ENCODE measurements at places on chromosomes 1 and 21. TPM values are rescaled to one million over a fixed set of nuclear protein-coding genes. Genes with fewer than 3 reads are reported as not detected.

DNA sequence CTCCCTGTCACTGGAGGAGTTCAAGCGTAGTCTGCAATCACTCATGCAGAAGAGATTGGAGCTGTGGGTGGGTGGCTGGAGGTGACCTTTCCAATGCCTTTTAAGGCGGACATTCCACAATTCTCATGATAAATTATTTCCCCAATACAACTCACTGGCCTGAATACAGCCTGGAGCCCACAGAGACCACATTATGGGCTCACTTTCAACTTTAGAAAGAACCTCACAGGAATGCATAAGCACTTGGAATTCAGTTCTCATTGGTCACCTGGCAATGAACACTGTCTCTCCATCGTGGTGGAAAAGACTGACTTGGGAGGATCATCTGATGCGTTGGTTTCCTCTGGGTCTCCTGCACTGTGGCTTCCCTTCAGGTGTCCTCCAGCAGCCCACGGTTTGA lies 151.8 kb upstream of the KCND3 start:
- H3K27ac ChIP-seq, result no peak overlapping the region
- no peaks in the 10 kb centered on the region for H3K36me3 ChIP-seq
- no peak overlapping the region for H3K4me3 ChIP-seq

The C1orf105 gene
- not detected for total RNA-seq

- no peak overlapping the region for H3K4me3 ChIP-seq
- DNase-seq, result no peak
- no peaks in the 10 kb centered on the region for H3K4me1 ChIP-seq
These were observed 272.9 kb upstream of the TMEM51 start for GRCh38 chr1:14880456-14881316.

GRCh38 chr1:197304638-197305200 lies 36.7 kb downstream of the CRB1 start:
- no peak overlapping the region for H3K27ac ChIP-seq
- H3K36me3 ChIP-seq, result no peaks in the 10 kb centered on the region
- H3K4me1 ChIP-seq, result peaks cover 26% of the 10 kb centered on the region
- H3K27me3 ChIP-seq, result no peaks in the 10 kb centered on the region
- no peak for DNase-seq

DNA sequence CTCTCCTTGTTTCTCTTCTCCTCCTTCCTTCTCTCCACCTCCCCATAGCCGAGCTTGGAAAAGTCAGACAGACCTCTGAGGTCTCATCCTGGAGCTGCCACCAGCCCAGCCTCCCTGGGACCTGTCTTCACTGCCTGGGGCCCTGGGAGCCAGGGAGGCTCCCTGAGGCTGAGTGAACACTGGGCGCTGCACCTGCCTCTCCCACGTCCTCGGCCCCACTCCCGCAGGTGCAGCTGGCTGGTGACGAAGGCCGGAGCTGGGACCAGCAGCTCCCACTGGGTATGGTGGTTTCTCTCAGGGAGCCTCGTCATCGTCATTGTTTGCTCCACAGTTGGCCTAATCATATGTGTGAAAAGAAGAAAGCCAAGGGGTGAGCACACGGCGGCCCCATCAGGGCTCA lies 5.3 kb downstream of the TNFRSF14 start:
- peaks cover 20% of the 10 kb centered on the region for H3K4me1 ChIP-seq
- no peak overlapping the region for H3K27ac ChIP-seq
- no peak overlapping the region for H3K4me3 ChIP-seq
- peaks cover 20% of the 10 kb centered on the region for H3K36me3 ChIP-seq
- H3K27me3 ChIP-seq, result no peaks in the 10 kb centered on the region

The PCP4 gene
- total RNA-seq, result not detected

DNA sequence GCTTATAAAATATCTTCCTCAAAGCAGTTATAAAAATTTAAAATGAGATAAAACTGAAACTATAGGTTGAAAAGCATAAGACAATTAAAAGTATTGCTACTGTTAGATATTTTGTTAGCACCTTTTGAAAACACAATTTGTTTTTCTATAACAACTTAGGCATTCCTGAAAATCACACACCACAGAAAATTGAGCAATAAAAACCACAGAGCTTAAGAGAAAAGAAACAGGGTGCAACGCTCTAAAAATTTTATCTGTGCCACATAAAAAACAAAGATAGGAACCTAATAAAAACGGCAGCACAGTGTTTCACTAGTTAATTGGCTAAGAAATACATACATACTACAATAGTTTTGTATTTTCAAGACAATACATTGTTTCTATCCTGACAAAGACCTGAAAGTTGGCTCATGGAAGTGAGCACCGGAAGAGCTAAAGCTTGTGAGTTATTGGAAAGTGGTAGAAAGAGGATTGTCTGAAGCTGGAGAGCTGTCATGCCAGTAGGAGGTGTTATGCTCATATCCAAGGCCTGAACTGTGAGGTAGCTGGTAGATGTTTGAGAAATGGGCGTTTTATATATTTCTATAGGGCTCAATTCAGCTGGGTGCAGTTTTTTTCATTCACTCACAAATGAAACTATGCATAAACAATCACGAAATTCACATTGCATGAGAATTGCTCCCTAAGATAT lies 45.8 kb downstream of the RGS7 start:
- H3K36me3 ChIP-seq, result no peaks in the 10 kb centered on the region
- H3K4me3 ChIP-seq, result no peak overlapping the region
- H3K27me3 ChIP-seq, result no peaks in the 10 kb centered on the region
- DNase-seq, result no peak

- peaks cover 14% of the 10 kb centered on the region for H3K27me3 ChIP-seq
- H3K4me1 ChIP-seq, result no peaks in the 10 kb centered on the region
- no peak overlapping the region for H3K27ac ChIP-seq
- no peaks in the 10 kb centered on the region for H3K36me3 ChIP-seq
- DNase-seq, result no peak
- no peak overlapping the region for H3K4me3 ChIP-seq
These were observed 243.4 kb downstream of the ADGRL2 start for GRCh38 chr1:82044111-82044510.

The B3GALT5 gene
- total RNA-seq, result 48.2 TPM

The RYR2 gene
- 0.32 TPM for total RNA-seq

GRCh38 chr1:243354511-243355153 lies 98.8 kb downstream of the SDCCAG8 start:
- no peak for DNase-seq
- no peaks in the 10 kb centered on the region for H3K27me3 ChIP-seq
- no peak overlapping the region for H3K27ac ChIP-seq
- no peak overlapping the region for H3K4me3 ChIP-seq
- no peaks in the 10 kb centered on the region for H3K4me1 ChIP-seq
- peaks cover 9% of the 10 kb centered on the region for H3K36me3 ChIP-seq

DNA sequence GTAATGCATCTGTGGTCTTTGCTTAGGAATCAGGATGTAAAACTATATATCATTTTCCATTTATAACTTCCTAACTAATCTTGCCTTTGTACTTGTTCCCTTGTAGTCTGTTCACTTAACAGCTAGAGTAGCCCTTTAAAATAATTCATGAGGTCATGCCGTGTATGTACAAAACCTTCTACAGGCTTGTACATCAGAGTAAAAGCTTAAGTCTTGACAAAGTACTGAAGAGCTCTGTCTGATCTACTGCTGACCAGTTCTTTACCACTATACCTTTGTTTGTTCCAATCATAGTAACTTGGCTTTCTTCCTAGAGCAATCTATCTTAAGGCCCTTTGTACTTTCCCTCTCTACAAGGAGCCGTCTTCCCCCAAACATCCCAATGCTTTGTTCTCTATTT lies 90.7 kb upstream of the KIAA1614 start:
- DNase-seq, result no peak
- no peaks in the 10 kb centered on the region for H3K36me3 ChIP-seq
- no peaks in the 10 kb centered on the region for H3K27me3 ChIP-seq
- no peak overlapping the region for H3K27ac ChIP-seq
- no peak overlapping the region for H3K4me3 ChIP-seq

- no peaks in the 10 kb centered on the region for H3K36me3 ChIP-seq
- peaks cover 8% of the 10 kb centered on the region for H3K4me1 ChIP-seq
- H3K27me3 ChIP-seq, result peaks cover 11% of the 10 kb centered on the region
- H3K4me3 ChIP-seq, result no peak overlapping the region
- no peak for DNase-seq
These were observed 73.9 kb downstream of the GLUL start for GRCh38 chr1:182317611-182318161.

The SEMA4A gene
- 6.9 TPM for total RNA-seq

The OR2T35 gene
- not detected for total RNA-seq

DNA sequence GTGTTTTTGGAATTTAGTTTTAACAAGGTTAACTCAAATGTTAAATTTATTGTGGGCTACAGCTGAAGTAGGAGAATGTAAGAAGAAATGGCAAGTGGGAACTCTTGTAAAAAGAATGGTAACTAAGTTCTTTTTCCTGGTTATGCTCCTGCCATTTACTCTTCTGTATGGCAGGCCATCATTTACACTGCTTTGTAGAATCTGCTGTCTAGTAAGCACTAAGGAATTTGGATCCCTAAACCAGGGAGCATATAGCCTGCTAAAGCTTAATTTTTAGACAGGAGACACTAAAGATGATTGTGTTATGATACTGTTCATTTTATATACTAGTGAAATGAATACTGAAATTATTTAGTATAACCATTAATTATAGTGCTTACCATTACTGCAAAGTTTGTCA lies 85.3 kb downstream of the CAMTA1 start:
- H3K4me1 ChIP-seq, result peaks cover 11% of the 10 kb centered on the region
- no peak for DNase-seq
- H3K36me3 ChIP-seq, result peaks cover 4% of the 10 kb centered on the region
- no peak overlapping the region for H3K27ac ChIP-seq
- H3K27me3 ChIP-seq, result no peaks in the 10 kb centered on the region

DNA sequence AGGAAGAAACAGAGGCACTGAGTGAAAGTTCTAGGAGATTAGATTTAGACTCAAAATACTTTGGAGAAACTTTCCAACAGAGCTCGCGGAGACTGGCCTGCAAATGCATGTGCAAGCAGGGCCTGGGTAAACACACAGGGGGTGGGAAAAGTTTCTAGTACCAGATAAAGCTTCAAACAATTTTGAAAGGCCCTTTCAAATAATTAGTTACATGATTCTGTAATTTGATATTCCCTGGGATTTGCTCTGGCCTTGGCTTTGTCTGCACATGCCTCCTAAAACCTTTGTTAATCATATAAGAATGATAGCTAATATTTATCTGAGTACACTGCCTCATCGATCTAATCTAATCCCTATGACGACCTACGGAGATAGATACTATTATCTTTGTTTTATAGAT lies 31.3 kb downstream of the VTCN1 start:
- no peak overlapping the region for H3K4me3 ChIP-seq
- DNase-seq, result no peak
- H3K27me3 ChIP-seq, result no peaks in the 10 kb centered on the region
- no peaks in the 10 kb centered on the region for H3K36me3 ChIP-seq

The FMO4 gene
- total RNA-seq, result 3.4 TPM

DNA sequence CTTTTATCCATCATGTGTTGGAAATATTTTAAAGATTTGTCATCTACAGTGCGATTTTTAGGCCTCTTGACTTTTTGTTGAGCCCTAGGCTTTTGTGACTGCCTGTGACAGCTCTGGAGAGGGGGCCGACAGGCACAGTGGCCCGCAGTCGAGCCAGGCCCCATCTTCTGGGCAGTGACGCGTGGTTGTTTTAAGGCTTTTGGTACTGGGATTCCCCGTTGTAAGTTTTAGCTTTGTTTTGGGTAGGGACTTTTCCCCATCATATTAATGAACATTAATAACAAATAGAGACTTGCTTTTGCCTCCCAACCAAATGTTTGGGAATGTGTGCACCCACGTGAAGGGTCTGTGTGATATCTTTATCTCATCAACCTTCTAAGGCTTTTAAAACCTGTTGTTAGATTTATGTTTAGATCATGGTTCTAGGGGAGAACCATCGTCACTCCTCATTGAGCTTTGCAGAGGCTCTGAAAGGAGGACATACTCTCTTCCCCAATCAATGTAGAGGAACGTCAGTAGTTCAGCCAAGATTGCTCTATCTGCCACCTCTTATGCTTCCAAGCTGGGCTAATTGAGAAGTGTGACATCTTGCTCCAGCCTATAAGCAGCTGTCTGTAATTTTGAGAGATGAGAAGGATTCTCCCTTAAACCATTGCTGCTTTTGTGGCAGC lies 34.6 kb downstream of the MAPKAPK2 start:
- H3K4me1 ChIP-seq, result peaks cover 56% of the 10 kb centered on the region
- peaks cover 10% of the 10 kb centered on the region for H3K36me3 ChIP-seq
- H3K27me3 ChIP-seq, result no peaks in the 10 kb centered on the region
- H3K27ac ChIP-seq, result no peak overlapping the region

The TRAF3IP3 gene
- total RNA-seq, result not detected

- no peak overlapping the region for H3K4me3 ChIP-seq
- peaks cover 18% of the 10 kb centered on the region for H3K27me3 ChIP-seq
- H3K27ac ChIP-seq, result no peak overlapping the region
- peaks cover 15% of the 10 kb centered on the region for H3K4me1 ChIP-seq
- peaks cover under 1% of the 10 kb centered on the region for H3K36me3 ChIP-seq
These were observed 5.9 kb upstream of the WDR64 start for GRCh38 chr1:241646201-241646600.

- no peak overlapping the region for H3K27ac ChIP-seq
- H3K27me3 ChIP-seq, result peaks cover 29% of the 10 kb centered on the region
- no peaks in the 10 kb centered on the region for H3K36me3 ChIP-seq
- no peak for DNase-seq
These were observed 59.2 kb downstream of the TBX15 start for GRCh38 chr1:118928739-118929554.

DNA sequence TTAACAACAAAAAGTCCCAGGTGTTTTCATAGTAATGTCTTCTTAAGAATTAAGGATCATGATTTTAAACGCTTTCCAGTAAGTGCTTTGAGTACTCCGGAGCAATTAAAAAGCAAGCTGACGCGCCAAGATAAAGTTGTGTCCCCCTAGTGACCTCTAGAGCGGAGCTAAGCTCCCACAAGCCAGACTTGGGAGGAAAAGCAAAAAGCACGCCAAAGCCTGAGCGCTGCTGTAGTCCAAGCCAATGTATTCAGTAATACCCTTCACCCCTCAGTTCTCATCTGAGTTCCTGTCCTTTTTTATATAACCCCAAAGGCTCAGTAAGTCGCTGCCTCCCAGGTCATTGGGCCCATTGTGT lies 3.5 kb upstream of the SLC44A5 start:
- H3K4me3 ChIP-seq, result peak overlapping the region; percentile 75
- peaks cover 10% of the 10 kb centered on the region for H3K36me3 ChIP-seq
- peak; percentile 3 for DNase-seq
- H3K27me3 ChIP-seq, result peaks cover 19% of the 10 kb centered on the region
- H3K4me1 ChIP-seq, result peaks cover 9% of the 10 kb centered on the region

DNA sequence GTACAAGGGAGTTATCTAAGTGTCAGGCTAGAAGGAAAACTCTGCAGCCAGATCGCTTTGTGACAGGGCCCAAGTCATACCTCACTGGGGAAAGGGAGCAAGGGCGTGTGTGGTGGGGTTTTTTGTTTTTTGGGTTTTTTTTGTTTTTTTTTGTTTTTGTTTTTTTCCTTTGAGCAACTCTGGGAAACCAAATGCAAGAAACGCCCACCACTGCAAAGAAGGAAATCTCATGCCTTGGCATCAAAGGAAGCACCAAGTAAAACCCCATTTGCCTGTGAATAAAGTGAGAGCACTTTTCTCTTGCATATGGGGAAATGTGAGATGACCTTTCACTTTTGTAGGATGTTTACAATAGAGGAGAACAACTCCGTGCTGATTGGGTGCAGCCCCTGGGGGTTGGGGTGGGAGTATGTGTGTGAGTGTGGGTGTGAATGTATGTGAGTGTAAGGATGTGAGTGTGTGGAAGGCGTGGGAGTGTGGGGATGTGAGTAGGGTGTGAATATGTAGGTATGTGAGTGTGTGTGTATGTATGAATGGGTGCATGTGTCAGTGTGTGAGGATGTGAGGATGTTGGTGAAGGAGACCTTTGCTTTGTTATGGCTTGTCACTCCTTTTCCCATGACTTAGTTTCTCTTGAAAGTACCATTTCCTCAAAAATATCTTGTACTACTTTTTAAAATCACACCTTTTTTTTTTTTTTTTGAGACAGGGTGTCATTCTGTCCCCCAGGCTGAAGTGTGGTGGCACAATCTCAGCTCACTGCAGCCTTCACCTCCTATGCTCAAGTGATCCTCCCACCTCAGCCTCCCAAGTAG lies 34.6 kb downstream of the IL12RB2 start:
- no peak overlapping the region for H3K27ac ChIP-seq
- no peak overlapping the region for H3K4me3 ChIP-seq
- no peaks in the 10 kb centered on the region for H3K27me3 ChIP-seq
- DNase-seq, result no peak
- no peaks in the 10 kb centered on the region for H3K4me1 ChIP-seq
